ENCODE measurements at places on chromosomes 4 and X.

DNA sequence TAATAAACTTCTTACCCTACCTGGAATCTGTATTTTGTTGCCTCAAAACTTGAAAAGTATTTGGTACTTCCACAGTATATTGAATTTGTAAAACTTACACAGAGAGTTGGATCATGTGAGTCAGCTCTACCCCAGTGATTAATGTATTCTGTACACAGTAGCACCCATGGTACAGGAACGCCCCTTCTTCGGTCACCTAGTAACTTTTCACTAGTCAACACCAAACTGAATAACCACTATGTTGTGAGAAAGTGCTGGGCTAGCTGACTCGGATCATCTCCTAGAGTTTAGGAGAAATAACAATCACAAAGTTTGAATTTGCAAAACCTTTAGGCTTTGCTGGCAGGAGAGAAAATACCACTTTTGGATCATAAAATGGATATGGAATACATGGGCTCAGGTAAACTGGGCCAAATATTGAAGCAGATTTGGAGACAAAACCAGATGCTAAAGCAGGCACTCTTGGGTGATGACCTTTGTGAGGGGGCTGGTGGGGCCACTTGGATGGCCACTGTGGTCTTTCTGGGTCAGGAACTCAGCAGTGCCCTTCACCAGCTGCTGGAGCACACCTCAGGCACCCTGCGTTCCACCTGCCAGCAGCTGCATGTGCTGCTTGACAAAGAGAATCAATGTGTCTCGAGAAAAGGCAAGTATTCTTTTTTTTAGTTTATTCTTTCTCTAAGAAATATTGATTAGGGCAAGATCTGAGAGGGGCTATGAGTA is at the start of gene DTHD1:
Gene DTHD1 (plus strand): TSS at position 233 of the 723 bp plus-strand sequence. CDS start 143 bp downstream, at position 376.
- DNase-seq = no peak

DNA sequence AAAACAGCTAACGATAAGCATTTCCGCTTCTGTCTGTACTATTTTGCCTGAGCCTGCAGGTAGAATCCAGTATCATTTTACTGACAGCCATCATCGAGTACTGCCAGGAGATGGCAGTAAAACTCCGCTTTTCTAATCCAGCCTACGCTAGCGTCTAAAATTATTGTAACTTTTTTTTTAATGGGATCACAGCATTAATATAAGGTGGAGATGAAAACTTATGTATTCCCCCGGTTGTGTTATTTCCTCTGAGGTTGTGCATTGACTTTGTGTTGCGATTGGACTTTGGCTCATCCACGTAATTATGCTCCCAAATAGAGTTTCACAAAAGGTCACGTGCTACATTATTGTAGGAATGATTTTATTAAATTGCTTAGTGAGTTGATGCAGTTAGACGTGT is 248.1 kb downstream of the C4orf33 start:
- no peak for DNase-seq

GRCh38 chr4:71456841-71457240 is 118.0 kb downstream of the SLC4A4 start:
- DNase-seq = no peak

- no peak for DNase-seq
Observed at GRCh38 chr4:173556398-173557131, 26.5 kb upstream of the HAND2 start.

- DNase-seq = no peak
Observed at GRCh38 chr4:40933272-40934053, 183.7 kb downstream of the NSUN7 start.

DNA sequence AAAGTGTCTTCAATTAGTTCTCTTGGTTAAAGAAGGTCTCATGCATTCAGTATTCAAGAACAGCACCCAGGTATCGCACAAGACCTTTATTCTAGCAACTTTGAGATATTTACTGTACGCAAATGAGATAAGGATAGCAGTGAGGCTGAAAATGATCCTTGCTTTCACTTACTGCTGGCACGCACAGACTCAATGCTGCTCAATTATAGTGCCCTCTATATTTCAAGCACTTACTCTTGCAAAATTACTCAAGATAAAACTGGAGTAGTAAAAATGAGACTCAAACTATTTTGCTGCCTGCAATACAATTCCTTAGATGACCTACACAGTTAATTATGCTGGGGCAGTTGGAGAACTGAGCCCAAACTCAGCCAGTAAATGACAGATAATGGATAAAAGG is 60.9 kb downstream of the ADGRA3 start:
- no peak for DNase-seq

DNA sequence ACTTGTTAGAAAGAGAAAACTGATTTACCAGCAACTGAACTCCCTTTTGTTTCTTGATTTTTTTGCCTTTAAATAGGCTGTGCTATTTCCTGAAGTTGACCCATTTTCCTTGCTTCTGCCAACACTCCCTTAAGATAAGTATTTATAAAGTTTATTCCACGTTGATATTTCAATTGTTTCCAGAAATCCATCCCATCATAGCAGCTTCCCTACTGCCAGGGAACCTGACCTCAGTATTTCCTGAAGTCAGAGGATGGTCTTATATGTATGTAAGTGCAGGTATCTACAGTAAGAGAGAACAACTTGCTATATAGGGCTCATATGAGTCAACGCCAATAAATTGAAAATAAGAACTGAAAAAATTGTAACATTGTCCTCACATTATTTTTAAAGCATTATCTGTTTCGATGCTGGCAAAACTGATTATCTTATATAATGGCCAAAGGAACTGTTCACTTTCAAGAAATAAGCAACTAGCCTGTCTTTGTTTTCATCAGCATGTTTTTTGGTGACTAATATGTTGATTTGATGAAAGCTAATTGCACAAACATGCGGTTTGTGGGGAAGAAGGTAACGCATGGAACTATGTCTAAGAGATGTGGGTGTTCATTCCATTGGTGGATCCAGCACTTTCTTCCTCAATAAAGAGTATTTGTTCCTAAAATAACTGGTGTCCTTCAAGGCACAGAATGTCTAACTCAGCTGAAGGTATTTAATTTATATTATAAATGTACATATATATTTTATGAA is 4.7 kb downstream of the LIMCH1 start:
- no peak for DNase-seq

DNA sequence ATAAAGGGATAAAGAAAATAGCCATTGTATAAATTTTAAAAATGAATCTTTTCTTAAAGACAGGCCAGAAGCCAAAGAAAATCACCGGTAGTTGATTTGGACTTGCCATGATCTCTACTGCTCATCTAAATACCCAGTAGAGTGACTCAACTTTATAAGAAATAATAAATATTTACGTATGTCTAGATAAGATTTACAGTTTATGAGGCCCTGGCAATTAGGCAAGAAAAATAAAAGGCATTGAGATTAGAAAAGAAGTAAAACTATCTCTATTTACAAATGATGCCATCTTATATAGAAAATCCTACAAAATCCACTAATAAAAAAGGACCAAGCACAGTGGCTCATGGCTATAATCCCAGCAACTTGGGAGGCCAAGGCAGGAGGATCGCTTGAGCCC is 765.5 kb upstream of the HTR2C start:
- no peak for DNase-seq

DNA sequence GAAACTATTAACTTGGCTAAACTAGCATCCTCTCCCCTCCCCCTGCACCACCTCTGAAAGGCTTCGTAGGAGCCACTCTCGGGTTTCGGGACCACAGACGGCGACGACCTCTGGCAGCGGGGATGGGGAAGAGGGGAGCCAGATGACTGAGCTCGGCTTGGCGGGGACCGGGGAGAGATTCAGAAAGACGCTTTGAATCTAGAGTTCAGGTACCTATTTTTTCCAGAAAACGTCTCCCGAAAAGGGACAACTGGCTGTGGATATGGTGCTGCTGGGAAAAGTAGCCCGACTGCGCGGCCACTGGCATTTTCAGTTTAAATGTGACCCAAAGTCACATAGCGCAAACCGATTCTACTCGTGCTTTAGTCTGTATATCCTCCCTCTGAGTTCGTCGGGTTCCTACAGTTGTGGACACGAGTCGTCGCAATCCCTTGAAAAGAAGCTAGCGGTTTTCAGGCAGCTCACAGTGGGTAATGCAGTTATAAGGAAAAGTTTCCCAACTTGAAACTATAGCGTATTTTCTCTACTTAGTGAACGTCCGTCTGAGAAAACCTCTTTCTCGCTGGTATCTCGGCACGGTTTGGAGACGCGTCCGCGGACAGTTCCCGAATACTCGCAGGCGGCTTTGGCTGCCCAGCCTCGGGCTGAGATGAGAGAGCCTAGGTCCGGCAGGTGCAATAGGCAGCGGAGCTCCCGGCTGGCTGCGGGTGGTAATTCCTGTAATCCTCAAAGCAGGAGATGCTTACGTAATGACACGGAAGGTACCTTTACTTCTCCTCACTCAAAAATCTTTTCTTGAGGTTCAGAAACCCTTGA is 1.3 kb downstream of the PARM1 start:
- DNase-seq = no peak
